ENCODE measurements at places on chromosomes 1 and 21.

DNA sequence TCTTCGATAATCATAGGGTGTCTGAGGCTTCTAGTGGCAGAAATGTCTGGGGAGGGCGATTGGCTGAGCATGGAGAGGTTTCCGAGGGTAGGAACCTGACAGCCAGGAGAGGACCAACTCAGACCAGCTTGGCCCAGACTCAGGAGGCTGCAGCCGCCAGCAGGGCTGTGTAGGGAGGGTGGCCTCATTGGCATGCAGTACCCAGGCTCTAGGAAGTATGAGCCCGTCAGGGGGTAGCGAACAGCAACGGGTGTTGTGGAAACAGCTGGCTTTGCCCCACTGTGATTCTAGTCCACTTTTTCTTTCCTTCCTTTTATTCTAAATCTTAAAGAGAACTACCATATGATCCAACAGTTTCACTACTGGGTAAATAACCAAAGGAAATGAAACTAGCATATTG lies 103.3 kb downstream of the DIRAS3 start:
- no peak for DNase-seq

GRCh38 chr1:26122988-26123973 lies 11.7 kb downstream of the PDIK1L start:
- DNase-seq: no peak

DNA sequence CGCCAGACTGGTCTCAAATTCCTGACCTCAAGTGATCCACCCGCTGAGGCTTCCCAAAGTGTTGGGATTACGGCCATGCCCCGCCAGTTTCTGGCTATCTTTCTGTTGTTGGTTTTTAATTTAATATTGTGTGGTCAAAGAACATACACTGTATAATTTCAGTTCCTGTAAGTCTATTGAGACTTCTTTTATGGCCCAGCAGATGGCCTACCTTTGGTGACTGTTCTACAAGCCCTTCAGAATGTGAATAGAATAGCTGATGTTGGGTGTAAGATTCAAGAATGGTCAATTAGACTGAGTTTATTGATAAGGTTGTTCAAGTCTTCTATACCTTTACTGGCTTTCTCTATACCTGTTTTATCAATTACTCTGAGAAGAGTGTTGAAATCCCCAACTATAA lies 10.7 kb downstream of the HES2 start:
- DNase-seq: no peak

GRCh38 chr1:63612564-63612963 lies 19.4 kb downstream of the PGM1 start:
- no peak for DNase-seq

DNA sequence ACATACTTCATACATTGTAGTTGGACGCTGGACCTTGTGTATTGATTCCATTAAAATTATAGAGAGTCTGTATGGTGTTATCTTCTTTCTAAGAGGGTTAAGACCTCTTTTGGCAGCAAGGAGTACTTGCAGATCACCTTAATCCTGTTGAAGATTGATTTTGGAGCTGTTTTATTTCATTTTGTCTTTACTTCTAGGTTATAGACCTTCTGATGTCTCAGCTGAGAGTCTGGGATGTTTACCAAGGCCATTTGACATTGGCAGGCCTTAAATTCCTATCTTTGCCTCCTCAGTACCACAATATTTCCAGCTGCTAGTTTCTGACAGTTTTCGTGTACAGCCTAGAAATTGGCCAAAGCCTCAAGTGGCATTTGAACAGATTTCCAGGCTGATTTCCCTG lies 338.0 kb downstream of the LMO4 start:
- no peak for DNase-seq

DNA sequence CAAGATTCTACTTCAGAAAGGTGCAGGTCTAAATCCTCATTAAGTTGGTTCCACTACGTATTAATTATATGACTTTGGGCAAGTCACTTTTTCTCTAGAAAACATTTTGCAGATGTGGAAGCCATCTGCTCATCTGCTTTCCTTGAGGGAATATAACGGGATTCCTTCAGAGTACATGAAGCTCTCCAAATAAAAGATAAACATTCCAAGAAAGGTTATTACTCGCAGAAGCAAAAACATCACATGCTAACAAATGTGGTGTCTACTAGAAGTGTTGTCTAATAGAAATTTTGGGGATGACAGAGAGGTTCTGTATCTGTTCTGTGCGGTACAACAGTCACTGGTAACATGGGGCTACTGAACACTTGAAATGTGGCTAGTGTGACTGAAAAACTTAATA lies 60.2 kb downstream of the NIBAN1 start:
- no peak for DNase-seq

DNA sequence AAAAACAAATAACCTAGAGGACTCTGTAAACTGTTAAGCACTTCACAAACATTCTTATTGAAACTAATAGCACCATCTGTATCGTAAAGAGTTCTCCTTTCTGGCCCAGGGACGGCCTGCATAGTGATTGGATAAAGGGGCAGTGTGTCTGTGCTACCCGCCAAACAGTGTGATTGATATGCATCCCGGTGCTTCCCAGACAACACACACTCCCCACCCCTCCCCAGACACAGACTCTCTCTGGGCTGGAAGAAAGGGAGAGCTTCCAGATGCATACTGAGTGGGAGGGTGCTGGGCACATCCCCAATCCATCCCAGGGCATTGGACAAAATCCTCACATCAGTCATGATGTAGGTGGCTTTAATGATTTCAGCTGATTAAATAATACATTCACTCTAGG lies 3.7 kb downstream of the HSD11B1 start:
- DNase-seq: peak; percentile 37

DNA sequence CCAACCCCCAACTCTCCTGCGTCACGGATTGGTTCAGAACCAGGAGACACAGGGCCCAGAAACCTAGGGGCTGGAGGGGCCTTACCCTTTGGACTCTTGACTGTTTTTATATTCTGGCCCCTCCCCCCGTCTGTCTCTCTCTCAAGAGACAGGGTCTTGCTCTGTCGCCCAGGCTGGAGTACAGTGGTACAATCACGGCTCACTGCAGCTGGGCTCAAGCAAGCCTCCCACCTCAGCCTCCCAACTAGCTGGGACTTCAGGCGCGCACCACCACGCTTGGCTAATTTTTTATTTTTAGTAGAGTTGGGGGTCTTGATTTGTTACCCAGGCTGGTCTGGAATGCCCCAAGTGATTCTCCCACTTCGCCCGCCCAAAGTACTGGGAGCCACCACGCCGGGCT lies 52.5 kb downstream of the PRKCZ start:
- DNase-seq: no peak

DNA sequence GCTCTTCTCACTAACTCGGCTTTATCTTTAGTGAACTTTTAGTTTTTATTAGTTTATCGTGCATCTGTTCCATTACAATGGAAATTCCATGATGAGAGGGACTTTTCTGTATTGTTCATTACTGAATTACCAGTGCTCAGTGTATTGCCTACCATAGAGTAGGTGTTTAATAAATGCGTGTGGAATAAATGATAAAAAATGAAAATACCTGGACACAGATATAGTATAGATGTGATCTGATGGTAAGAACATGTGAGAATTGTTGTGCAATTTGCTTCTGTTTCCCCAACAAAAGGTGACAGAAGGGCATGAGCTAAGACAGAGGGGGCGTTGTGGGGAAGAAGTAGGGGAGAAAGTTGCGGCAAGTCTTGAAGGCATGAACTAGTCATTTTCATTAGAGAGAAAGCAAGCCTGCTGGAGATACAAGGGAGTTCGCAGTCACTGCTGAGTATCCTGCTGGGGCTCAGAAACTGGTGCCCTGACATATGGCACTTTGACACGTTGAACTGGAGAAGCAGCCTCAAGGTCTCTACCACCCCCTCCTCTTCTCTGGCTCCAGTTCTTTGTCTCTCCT lies 5.6 kb upstream of the COG2 start:
- no peak for DNase-seq

DNA sequence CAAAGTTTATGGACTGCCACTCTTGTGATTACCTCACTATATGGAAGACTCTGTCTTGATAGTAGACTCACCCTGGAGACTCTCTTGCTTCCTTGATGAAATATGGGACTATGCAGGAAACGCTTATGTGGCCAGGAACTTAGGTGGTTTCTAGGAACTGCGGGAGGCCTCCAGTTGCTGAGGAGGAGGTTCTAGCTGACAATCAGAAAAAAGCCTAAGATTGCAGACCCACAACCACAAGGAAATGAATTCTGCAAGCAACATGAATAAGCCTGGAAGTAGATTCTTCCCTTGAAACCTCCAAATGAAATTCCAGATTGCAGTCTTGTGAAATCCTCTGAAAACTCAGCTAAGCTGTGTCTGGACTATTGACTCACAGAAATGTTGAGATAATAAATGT lies 88.9 kb upstream of the COL11A1 start:
- DNase-seq: no peak

- DNase-seq: no peak
These were observed 24.3 kb upstream of the ENO1 start for GRCh38 chr1:8902765-8903164.

GRCh38 chr21:36658926-36659325 lies 40.0 kb upstream of the SIM2 start:
- DNase-seq: no peak

Measured in NCI-H82 (cell line).